Neural progenitor cell (in vitro differentiated cells): ENCODE measurements at places on chromosomes 12 and 14.

DNA sequence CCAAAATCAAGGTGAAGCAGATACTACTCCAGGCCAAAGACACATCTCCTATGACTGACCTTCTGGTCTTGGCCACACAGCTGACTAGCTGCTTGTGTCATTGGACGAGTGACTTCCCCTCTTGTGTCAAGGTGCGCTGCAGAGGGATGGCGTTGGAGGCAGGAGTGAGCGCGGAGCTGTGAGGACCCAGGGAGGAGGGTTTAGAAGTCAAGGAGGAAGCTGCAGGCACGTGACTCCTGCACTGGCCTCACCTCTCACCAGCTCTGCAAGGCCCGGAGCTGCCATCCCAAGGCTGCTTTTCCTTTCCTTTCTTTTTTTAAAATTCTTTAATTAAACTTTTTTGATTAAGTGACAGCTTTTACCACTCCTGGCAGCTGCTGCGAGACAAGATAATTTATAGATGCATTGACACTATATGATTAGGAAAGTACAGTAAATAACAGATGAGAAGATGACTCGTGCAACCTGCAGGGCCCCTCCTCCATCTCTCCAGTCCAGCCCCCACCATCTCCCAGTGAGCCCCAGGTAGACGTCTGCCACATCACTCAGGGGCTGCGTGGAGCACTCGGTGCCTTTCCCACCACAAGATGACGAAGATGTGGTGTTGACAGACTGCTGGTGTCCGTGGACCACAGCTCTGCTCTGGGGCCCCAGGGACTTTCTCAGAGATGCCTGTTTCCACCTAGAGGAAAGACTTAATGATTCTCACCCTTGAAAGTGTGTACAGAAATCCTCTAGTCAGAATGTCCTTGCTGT lies 350.6 kb downstream of the CACNA1C start:
- no peak overlapping the region for H3K27ac ChIP-seq
- no peaks in the 10 kb centered on the region for H3K27me3 ChIP-seq
- no peaks in the 10 kb centered on the region for H3K4me1 ChIP-seq
- no peaks in the 10 kb centered on the region for H3K36me3 ChIP-seq
- no peak for DNase-seq

DNA sequence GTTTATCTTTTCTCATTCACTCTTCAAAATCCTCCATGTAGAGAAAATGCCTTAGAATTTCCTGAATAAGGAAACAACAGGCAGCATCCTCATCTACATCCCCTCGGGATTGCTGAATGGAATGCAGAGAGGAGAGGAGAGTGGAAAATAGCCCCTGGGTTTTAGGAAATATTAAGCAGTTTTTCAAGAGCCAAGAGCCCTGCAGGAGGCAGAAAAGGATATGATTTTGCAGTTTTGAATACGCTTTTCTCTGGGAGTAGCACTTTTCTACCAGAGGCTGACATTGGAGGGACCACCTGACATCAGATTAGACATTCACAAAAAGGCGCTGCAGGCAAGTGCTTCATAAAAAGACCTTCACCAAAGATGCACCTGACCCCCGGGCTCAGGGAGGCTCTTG lies 362.2 kb upstream of the SFSWAP start:
- H3K4me3 ChIP-seq: no peak overlapping the region
- no peaks in the 10 kb centered on the region for H3K4me1 ChIP-seq
- H3K36me3 ChIP-seq: no peaks in the 10 kb centered on the region
- no peak overlapping the region for H3K27ac ChIP-seq

DNA sequence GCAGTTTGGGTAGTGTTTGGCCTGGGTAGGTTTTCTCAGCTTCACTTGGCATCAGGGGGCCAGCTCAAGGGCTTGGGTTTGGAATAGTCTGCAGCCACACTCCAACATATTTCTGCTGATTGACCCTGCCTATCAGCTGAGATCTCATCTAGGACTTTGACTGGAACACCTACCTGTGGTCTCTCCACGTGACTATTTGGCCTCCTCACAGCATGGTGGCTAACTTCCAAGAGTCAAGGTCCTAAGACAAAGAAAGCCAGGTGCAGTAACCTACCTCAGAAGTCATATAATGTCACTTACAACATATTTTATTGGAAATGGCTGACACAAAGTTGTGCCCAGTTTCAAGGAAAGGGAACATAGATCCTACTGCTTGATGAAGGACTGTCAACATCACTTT lies 481.0 kb downstream of the EGLN3 start:
- no peak overlapping the region for H3K4me3 ChIP-seq
- DNase-seq: no peak
- H3K27me3 ChIP-seq: no peaks in the 10 kb centered on the region
- no peaks in the 10 kb centered on the region for H3K36me3 ChIP-seq
- peaks cover 8% of the 10 kb centered on the region for H3K4me1 ChIP-seq

DNA sequence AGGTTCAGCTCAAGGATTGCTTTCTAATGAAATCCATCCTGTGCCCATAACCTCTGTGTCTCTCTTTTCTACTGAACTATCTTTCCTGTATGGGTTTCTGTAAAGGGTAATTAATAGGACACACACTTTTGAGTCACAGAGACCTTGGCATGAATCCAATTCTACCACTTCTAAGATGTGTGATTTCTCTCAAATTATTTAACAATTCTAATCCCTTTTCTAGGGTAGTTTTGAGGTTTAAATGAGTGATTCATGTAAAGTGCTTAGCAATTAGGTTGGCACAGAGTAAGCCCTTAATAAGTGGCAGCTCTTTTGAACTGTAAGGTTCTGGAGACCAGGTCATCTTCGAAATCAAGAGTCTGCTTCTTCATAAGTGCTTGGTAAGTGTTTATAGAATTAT lies 202.7 kb downstream of the RASSF9 start:
- DNase-seq: no peak
- H3K4me3 ChIP-seq: no peak overlapping the region
- no peaks in the 10 kb centered on the region for H3K36me3 ChIP-seq
- H3K4me1 ChIP-seq: no peaks in the 10 kb centered on the region
- no peaks in the 10 kb centered on the region for H3K27me3 ChIP-seq

DNA sequence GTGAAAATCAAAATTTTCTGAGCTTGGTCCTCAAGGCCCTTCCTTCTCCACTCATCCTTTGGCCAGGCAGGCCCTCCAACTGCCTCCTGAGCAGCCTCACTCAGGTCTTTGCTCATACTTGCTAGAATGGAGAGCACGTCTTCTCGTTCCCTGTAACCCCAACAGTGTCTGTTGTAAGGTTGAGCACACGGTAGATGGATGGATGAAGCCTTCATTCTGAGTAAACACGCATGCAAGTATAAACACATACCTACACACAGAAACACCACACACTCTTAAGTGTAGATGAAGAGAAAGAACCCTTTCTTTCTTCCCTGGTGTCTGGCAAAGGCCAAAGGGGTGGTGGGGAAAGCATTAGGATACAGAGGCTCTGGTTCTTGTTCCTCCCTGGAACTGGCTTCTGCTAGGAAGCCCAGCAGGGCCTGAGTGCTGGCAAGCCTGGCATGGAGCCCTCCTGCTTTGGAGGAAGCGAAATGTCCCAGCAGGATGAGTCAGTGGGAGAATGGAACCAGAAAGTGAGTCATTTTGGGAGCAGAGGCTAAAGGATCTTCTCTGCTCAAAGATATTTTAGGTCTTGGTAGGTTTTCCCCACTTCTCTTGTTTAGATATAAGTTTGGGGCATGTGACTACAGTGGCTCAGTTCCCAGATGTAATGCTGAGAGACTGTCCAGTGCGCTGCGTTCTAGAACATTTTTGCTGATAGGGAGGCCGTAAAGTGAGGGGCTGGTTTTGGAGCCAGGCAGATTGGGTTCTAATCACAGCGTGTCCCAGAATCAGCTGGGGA lies 127.4 kb downstream of the CACNA1C start:
- H3K27me3 ChIP-seq: no peaks in the 10 kb centered on the region
- H3K4me1 ChIP-seq: peaks cover 5% of the 10 kb centered on the region
- no peak overlapping the region for H3K4me3 ChIP-seq
- H3K36me3 ChIP-seq: no peaks in the 10 kb centered on the region
- H3K27ac ChIP-seq: no peak overlapping the region

DNA sequence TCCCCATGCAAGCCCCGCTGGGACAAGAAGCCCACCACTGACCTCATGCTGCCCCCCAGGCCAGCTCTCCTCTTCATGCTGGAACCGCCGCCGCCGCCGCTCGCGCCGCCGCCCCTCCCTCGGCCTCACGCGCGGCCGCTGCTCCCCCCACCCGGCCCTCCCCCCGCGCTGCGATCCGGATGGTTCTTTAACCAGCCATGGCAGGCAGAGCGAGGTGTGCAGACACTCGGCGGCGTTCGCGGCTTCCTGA lies at the start of gene DCAF5:
DCAF5 (minus strand) TSS at position 218 of the 250 bp plus-strand sequence; CDS start at position 77, 141 bp downstream.
- H3K27me3 ChIP-seq: peaks cover 14% of the 10 kb centered on the region
- H3K36me3 ChIP-seq: no peaks in the 10 kb centered on the region
- peak; percentile 97 for DNase-seq
- peaks cover 22% of the 10 kb centered on the region for H3K4me1 ChIP-seq
- peak within 1 kb of the TSS; percentile 72 for H3K27ac ChIP-seq

DNA sequence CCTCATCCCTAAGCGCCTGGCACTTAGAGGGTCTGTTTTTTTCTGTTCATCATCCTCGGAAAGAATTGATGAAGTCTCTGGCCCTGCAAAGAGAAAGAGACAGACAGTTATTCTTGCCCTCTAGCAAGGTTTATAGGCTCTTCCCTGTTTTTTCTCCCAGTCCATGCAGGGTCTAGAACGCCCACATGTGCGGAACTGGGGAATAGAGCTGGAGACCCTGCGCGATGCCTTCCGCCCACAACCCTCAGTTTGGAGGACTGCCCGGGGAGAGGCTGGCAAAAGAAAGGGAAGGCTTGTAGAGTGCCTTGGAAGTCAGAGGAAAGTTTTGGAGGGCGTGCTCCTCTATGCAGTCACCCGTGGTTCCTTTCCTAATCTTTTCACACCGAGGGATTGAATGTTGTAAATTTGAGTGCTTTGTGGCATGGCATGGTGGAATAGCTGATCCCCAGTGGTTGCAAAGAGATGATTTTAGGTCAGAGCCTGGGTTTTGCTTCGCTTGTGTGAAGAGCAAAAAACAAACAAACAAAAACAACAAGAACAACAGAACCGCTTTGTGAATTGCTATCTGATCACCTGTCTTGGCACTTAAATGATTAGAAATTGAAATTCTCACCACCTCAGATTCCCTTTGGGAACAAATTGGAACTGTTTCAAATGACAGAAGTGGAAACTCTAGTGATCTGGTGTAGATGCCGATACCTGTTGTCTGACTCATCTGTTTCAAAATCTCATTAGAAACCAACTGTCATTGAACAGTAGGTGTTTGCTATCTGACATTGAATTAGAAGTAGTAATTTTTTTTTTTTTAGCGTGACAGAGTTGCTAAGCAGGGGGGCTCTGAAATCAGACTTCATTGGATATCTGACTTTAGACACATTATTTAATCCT lies 947 bp downstream of the GAS2L3 start:
- no peaks in the 10 kb centered on the region for H3K36me3 ChIP-seq
- peak overlapping the region; percentile 77 for H3K4me3 ChIP-seq
- H3K27ac ChIP-seq: no peak overlapping the region
- H3K27me3 ChIP-seq: peaks cover 29% of the 10 kb centered on the region
- peaks cover 11% of the 10 kb centered on the region for H3K4me1 ChIP-seq
- DNase-seq: peak; percentile 45

- H3K4me1 ChIP-seq: peaks cover 5% of the 10 kb centered on the region
- H3K27me3 ChIP-seq: no peaks in the 10 kb centered on the region
- DNase-seq: no peak
- H3K36me3 ChIP-seq: no peaks in the 10 kb centered on the region
- H3K4me3 ChIP-seq: no peak overlapping the region
- no peak overlapping the region for H3K27ac ChIP-seq
These were observed 11.3 kb upstream of the USP15 start for GRCh38 chr12:62248873-62249272.

GRCh38 chr12:28578833-28579252 lies 388.6 kb downstream of the CCDC91 start:
- no peaks in the 10 kb centered on the region for H3K36me3 ChIP-seq
- H3K27ac ChIP-seq: no peak overlapping the region
- no peaks in the 10 kb centered on the region for H3K4me1 ChIP-seq
- H3K4me3 ChIP-seq: no peak overlapping the region
- no peak for DNase-seq

DNA sequence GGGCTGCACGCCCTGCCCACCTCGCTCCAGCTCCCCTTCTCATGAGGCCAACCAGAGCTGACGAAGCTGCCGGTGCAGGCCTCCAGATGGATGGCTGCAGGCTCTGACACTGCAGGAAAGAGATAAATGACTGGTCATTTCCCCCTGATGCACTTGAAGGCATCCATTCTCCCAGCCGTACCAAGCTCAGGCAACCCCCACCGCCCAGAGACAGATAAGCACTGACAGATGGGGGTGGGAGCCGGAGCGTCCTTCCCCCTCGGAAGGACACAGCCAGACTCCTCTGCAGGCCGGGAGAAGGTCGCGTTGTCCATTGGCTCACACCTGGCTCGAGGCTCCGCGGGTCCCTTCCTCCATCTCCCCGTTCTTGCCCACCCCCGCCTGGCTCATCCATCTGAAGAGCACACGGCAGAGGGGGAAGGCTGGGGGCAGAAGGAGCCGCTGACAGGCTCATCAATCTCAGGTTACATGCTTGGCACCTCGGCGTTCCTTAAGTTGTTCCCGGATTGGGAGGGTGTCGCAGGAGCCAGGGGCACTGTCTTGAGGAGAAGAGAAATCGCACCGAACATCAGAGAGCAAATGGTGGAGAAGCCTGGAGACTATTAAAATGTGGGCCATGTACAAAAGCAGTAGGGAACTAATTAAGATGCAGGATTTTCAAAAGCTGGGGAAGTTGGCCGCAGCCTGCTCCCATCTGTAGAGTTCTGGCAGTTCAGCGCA lies 151.6 kb downstream of the DPF3 start:
- no peak overlapping the region for H3K27ac ChIP-seq
- no peaks in the 10 kb centered on the region for H3K27me3 ChIP-seq
- DNase-seq: peak; percentile 19
- H3K4me3 ChIP-seq: no peak overlapping the region
- peaks cover 6% of the 10 kb centered on the region for H3K4me1 ChIP-seq

DNA sequence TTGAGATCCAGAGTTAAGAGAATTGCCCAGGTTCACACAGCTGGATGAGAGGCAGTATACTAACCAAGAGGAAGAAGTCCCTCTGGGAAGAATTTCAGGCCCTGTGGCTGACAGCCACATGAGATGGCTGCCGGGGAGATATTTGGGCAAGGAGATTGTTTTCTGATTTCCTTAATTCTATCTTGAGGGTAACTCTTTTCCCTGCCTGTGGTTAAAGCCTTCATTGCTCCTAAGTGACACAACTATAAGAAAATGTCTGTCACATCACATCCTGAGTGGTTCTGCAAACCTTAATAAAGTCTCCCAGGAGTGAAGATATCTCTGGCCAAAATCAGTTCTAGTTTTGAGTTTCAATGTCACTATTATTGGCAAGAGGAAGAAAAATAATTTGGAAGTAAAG lies 9.6 kb downstream of the ARHGDIB start:
- H3K4me1 ChIP-seq: peaks cover 4% of the 10 kb centered on the region
- no peaks in the 10 kb centered on the region for H3K27me3 ChIP-seq
- no peak for DNase-seq
- no peaks in the 10 kb centered on the region for H3K36me3 ChIP-seq

DNA sequence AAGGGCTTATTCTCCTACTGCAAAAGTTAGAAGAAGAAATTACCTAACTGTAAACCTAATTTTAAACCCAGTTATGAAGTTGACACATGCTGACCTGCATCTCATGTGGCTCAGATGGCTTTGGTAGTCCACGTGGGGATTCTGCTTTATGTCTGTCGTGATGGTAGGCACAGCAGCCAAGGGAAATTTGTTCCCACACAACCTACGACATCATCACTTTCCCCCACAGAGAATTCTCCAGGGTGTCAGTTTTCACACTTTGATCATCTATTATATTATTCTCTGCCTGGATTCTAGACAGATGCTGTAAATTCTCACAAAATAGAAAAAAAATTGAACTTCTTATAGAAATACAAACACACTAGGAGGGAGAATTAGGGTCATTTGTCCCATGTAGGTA lies 70.6 kb downstream of the PTHLH start:
- no peak overlapping the region for H3K4me3 ChIP-seq
- H3K4me1 ChIP-seq: no peaks in the 10 kb centered on the region
- no peaks in the 10 kb centered on the region for H3K27me3 ChIP-seq
- no peaks in the 10 kb centered on the region for H3K36me3 ChIP-seq
- DNase-seq: no peak
